ENCODE measurements at places on chromosomes 13 and 19. TPM values are rescaled to one million over a fixed set of nuclear protein-coding genes. Genes with fewer than 3 reads are reported as not detected.

GRCh38 chr13:43880926-43881325 is 1.2 kb downstream of the LACC1 start:
- no peak overlapping the region for H3K27ac ChIP-seq
- H3K4me3 ChIP-seq, result no peak overlapping the region
- peaks cover 23% of the 10 kb centered on the region for H3K4me1 ChIP-seq
- no peaks in the 10 kb centered on the region for H3K36me3 ChIP-seq
- no peaks in the 10 kb centered on the region for H3K27me3 ChIP-seq
- no peak for DNase-seq

DNA sequence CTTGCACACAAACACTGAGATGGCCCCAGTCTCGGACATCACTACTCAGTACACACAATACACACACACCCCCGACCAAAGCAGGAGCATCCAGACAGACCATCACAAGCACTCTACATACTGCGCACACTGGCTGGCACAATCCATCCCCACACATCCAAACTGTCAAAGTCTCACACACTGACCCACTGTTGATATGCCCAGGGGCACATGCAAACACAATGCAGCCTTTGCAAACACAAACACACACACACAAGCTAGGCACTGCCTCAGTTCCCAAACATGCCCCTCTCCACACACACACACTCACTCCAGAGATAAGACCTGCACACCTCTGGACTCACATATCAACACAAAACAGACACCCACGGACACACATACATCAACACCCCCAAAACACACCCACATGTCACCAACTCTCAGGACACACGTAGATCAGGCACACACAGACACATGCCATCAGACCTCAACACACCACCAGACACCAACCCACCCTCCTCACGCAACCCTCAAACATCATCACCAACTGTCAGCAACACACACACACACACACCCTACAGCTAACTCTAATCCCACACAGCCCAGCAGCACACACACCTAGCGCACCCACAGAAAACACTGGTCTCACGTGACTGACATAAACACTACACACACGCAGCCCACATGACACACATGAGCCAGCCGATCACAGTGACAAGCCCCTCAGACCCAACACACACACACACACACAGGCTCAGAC is 1.9 kb downstream of the BBC3 start:
- H3K27me3 ChIP-seq, result no peaks in the 10 kb centered on the region
- H3K27ac ChIP-seq, result peak overlapping the region; percentile 97
- peaks cover 74% of the 10 kb centered on the region for H3K4me1 ChIP-seq

DNA sequence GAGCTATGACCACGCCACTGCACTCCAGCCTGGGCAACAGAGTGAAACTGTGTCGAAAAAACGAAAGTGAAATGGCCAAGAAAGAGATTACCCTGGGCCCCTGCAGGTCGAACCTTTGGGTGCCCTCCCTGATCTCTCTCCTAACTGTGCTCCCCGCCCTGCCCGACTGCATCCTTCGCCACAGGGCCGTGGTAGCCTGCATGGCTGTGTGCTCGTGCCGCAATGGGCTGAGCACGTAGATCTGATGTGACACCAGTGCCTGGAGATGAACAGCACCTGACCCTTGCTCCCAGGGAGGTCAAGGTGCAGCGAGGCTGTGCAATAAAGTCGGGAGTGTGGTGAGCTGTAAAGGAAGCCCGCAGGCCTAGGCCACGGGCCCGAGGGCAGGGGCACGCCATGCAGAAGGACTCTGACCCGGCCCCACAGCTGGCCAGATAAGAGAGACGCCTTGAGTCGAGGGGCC is 60.2 kb downstream of the PEX11G start:
- no peak overlapping the region for H3K27ac ChIP-seq
- H3K27me3 ChIP-seq, result no peaks in the 10 kb centered on the region
- no peaks in the 10 kb centered on the region for H3K36me3 ChIP-seq

DNA sequence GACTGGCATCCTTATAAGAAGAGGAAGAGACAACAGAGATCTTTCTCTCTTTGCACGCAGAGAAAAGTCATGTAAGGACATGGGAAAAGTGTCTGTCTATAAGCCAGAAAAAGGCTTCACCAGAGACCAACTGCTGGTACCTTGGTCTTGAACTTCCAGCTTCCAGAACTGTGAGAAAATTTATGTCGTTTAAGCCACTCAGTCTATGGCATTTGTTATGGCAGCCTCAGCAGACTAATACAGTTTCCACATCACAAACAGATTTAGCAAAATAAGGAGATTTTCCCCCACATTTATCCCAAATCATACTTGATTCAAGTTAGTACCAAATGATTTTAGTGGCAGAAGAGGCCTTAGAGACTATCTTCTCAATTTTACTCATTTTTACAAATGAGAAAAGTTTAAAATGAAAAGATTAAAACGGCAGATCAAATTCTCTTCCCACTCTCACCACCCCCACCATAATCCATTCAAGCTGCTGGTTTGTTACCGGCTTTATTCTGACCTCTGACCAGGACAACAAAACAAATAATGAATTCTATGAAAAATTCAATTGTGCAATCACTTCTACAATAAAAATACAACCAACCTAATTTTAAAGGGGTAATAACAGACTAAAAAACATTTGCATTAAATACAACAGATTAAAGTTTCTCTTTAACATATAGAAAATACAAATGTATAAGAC is 316.3 kb downstream of the TBC1D4 start:
- no peak overlapping the region for H3K27ac ChIP-seq
- H3K36me3 ChIP-seq, result no peaks in the 10 kb centered on the region
- H3K27me3 ChIP-seq, result no peaks in the 10 kb centered on the region
- no peak overlapping the region for H3K4me3 ChIP-seq
- no peak for DNase-seq

GRCh38 chr19:16355293-16356043 is 30.8 kb downstream of the KLF2 start:
- H3K36me3 ChIP-seq, result no peaks in the 10 kb centered on the region
- H3K27ac ChIP-seq, result no peak overlapping the region
- H3K27me3 ChIP-seq, result no peaks in the 10 kb centered on the region
- DNase-seq, result no peak
- H3K4me1 ChIP-seq, result no peaks in the 10 kb centered on the region
- H3K4me3 ChIP-seq, result no peak overlapping the region

- no peak overlapping the region for H3K4me3 ChIP-seq
- no peak for DNase-seq
- H3K27me3 ChIP-seq, result no peaks in the 10 kb centered on the region
- H3K36me3 ChIP-seq, result no peaks in the 10 kb centered on the region
Measured at GRCh38 chr19:1516395-1516753, 3.6 kb upstream of the ADAMTSL5 start.

DNA sequence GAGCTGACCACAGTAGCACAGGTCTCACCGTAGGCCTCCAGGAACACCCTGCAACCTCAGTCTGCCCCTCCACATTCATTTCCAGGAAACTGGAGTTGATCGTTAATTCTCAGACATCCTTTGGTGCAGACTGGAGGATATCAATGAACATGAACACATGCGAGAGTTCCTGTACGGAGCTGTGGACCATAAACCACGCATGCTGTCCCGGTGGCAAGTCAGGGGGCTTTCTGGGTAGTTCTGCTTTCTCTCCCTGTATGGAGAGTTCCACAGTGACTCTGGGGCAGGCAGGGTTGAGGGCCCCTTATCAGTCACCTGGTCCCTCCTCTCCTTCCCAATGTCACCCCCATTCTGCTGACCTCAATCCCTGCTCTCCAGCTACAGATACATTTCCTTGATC is 55.5 kb upstream of the URI1 start:
- no peaks in the 10 kb centered on the region for H3K4me1 ChIP-seq
- no peaks in the 10 kb centered on the region for H3K36me3 ChIP-seq
- DNase-seq, result no peak
- H3K27ac ChIP-seq, result no peak overlapping the region
- no peaks in the 10 kb centered on the region for H3K27me3 ChIP-seq
- no peak overlapping the region for H3K4me3 ChIP-seq

- no peaks in the 10 kb centered on the region for H3K4me1 ChIP-seq
- DNase-seq, result no peak
- H3K36me3 ChIP-seq, result no peaks in the 10 kb centered on the region
- peaks cover 22% of the 10 kb centered on the region for H3K27me3 ChIP-seq
- no peak overlapping the region for H3K4me3 ChIP-seq
Measured at GRCh38 chr19:30444253-30444671, 72.1 kb downstream of the ZNF536 start.

The AP1M2 gene
- 111 TPM for total RNA-seq

The ENOX1 gene
- 4.5 TPM for total RNA-seq

The IGFL1 gene
- total RNA-seq, result not detected
